ENCODE measurements at places on chromosomes 11 and 22.

DNA sequence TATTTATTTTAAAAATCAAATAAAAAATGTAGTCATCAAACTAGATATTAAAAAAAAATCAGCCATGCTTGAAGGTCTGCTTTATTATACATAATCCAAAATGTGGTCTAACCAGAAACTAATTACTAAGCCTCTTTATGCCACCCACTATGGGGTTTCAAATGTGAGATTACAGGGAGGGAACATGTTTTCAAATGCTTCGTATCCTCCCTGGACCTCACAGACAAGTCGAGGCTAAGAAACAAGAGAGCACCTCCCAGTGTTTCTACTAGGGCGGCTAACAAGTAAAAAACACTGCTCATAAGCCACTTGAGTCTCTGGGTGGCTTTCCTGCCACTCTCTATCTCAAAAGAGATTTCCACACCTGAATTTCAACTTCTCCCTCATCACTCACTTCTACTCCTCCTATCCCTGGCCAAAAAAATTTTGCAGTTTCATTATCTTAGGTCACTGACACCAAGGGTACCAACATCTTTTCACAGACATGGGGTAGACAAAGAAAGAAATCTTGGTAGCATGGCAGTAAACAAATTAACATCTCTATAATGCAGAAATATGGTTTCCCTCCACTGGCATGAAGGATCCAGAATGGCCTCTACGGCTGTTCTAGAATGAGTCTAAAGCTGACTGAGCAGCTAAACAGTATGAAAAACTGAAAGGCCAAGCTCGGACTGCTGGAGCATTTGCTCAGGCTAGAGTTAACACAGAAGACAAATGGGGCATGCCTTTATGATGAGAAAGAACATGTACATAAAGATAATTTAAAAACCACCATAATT, 50.9 kb downstream of the PITPNB start:
- DNase-seq = no peak

- DNase-seq = no peak
Observed at GRCh38 chr11:45238724-45239123, 47.4 kb downstream of the SYT13 start.

DNA sequence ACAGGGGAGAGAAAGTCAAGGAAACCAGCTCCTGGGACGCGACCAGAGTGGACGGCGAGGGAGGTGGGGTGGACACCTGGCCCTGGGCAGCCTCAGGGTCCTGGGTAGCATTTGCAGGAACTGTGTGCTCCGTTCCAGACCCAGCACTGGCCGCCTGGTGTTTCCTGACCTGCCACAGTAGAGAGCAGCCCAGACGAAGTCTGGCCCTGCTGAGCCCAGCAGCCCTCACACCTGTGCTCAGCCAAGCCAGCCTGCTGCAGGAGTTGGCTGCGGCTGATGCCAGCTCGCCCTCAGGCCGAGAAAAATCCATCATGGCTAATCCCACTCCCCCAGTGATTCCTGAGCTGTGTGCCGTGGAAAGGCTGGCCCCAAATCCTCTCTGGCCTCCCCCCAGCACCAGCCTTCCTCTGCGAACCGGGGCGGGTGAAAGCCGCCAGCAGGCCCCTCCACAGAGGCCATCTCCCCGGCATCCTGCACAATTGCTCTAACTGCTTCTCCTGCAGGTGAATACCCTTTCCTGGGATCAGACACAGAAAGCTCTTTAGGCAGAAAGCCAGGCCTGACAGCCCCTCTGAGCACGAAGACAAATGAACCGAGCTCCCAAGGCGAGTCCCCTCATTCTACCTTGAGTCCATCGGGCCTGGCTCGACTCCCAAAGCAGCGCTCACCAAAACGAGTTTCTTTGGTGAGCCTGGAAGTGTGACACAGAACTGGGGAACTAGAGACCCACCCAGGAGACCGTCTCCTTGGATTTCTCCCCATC, 88.6 kb downstream of the RTL6 start:
- DNase-seq = no peak

DNA sequence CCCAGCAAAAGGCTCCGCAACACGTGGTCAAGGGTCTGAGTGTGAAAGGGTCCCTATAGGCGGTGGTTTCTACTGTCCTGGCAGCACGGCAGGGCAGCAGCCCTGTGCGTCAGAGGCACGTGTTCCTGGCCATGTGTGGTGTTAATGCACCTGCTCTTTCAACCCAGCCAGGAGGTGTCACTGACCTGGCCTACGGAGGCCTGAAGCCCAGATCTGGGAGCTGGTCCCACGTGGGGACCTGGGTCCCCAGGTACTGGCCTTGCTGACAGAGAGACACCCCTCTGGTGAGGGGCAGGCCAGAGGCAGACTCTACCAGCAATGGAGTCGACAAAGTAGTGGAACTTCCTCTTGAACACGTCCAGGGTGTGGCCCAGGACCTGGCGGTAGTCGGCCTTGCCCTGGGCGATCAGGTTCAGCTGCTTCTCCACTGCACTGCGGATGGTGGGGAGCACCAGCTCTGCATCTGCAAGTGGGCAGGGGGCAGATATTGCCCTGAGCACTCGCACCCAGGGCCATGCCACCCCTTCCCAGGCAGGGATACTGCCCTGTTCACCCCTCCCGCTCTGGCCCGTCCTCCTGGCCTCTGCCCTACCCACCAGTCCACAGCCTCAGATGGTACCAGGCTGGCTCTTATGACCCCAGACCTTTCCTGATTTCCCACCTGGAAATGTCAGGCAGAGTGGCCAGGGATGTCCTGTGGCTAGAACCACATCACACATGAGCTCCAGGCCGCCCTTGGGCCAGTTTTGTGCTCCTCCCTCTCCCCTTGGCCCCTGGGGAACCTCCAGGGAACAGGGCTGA, 6.8 kb upstream of the PPM1F start:
- no peak for DNase-seq

DNA sequence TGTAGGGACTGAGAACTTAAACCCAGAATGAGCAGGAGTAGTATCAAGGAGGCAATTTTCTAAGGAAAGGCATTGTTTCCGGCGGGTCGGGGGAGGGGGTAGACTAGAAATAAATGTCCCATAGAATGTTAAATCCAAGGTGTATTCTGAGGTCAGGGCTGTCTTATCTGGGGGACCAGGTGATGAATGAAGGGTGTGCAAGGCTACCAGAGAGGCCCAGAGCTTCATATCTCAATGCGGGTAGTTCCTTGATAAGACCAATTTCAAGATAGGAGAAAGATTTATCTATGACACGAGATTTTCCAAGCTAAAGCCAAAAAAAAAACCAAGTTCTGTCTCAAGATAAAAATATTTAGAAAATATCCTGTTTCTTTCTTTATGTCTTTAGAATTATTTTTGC, 8.3 kb upstream of the RCE1 start:
- no peak for DNase-seq

DNA sequence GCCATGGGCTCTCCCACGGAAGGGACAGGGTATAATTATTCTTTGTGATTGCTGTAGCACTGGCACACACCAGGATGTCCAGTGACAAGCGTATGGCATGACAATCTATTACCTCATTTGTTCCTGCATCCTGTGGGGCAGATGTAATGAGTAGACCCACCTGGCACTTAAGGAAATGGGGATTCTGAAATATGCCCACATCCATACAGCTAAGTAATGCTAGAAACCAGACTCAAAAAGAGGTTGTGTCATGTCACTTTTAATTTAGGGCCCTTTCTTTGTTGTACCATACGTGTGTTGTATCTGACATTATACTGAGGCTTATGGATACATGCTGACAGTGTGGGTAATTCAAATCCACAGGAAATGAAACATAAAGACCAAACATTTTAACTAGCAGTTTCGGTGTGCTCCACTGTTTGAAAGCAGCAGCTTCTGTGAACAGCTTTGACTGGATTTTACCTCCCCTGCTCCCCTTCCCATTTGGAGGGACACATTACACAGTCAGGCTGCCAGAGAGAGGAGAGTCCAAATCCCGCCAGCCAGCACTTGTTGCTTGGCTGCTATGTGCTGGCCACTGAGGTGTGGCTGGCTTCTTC, 21.2 kb downstream of the GRAMD1B start:
- no peak for DNase-seq

DNA sequence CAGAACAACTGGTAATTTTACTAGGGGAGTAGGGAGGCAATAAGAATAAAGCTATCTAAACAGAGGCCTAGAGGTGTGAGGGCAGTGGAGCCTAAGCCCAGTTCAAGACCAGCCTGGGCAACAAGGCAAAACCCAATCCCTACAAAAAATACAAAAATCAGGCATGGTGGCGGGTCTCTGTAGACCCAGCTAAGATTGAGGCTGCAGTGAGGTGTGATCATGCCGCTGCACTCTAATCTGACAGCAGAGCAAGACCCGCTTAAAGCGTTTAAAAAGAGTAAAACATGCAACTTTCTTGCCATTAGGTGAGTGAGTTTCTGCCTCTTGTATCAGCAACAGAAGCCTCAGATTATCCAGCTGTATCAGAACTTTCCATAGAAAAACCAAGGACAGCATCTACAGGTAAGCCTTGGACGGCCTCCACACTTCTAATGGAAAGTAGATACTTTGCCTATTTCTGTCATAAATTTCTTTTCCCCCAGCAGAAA, 12.1 kb downstream of the TAF1D start:
- no peak for DNase-seq
